ENCODE measurements at places on chromosomes 5 and 9.
A peak's percentile ranks its signal among the peaks of the same experiment; 100 is the strongest.

DNA sequence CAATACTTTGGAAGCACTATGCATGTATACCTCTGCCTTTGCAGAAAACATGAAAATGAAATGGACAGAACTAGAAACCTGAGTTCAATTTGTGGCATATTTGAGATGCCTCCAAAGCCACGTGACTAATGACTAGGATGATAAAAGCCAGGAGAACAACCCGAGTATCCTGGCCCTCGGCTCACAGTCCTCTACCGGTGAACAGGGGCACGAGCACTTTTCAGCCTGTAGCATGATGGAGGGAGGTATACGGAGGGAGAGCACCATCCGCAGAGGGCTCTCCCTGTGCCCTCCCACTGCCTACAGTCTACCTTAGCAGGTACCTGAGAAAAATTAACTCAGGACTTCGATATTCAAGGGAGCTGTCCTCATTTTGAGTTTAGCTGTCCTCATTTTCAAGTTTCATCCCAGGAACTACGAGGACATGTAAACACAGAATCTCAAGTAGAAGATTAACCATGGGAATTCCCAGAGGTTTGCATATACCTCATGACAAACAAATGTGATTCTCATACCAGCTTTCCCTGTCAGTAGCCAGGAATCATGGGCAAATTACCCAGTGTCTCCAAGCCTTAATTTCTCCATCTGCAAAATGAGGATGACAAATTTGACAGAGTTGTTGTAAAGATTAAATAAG lies 249.3 kb downstream of the DNAH5 start:
- no peak for DNase-seq

GRCh38 chr5:388266-389196 lies 54.4 kb upstream of the EXOC3 start:
- DNase-seq: no peak

- DNase-seq: no peak
These were observed 40.0 kb downstream of the GAS1 start for GRCh38 chr9:86907346-86907745.

DNA sequence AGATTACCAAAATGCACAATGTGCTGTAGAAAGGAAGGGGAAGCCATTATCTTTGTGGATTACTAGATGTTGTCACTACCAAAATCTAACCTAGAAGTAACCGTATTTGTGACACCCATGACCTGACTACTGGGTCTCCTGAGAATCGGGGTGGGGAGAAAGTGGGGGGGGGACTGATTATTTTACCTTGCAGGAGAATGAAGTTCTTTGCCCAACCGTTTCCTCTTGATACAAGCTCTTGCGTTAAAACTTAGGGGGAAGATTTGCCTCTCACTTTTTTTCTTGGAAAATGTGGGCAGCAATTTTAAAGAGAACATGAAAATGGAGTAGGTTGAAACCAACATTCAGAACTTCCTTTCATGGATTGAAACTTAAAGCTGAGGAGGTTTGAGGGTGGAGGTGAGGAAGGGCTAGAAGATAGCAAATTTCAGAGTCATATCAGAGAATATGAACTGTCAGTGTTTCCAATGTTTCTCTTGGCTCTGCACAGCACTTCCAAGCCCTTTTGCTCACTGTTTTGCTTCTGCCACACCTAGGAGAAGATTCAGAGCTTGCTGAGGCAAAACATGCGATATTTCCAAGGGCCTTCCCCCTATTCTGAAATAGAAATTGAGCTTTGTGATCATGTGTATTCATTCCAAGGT lies 280.8 kb downstream of the AOPEP start:
- no peak for DNase-seq

GRCh38 chr9:134062461-134063087 lies 5.3 kb downstream of the BRD3 start:
- DNase-seq: no peak

DNA sequence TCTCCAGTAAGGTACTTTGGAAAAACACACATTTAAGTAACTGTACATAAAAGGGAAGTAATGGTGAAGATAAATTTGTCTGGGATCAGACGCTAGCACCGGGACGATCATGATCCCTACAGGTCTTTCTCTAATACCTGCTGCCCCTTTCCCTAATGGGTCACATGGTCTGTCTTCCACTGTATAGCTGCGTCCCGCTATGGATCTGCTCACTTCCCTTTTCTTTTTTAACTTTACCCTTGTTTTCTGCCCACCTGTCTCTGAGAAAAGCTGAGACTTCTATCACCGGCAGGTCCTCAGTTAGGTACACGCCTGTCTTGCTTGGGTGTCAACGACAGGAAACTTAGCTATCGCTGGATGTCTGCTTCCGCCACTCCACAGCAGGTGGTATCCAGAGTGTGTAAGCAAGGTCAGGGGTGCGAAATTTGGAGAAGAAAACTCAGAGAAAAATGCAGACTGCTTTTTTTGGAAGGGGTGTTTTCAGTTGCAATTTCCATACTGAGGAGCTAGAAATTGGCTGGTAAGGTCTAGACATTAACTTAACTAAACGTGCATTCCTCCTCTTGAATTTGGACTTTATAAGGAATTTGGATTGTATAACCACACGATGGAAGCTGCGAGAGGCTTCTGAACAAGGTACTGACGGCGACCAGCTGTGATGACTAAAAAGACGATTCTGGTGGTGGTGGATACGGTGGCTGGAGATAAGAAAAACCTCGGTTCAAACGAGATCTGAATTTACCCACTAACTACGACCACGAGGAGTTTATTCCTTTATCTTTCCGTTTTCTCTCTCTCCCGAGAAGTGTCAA lies 1.1 kb upstream of the ICE1 start:
- DNase-seq: no peak

GRCh38 chr5:9831823-9832222 lies 201.7 kb upstream of the TAS2R1 start:
- DNase-seq: no peak

- DNase-seq: no peak
These were observed 1.3 kb downstream of the SHC3 start for GRCh38 chr9:89177012-89177943.

DNA sequence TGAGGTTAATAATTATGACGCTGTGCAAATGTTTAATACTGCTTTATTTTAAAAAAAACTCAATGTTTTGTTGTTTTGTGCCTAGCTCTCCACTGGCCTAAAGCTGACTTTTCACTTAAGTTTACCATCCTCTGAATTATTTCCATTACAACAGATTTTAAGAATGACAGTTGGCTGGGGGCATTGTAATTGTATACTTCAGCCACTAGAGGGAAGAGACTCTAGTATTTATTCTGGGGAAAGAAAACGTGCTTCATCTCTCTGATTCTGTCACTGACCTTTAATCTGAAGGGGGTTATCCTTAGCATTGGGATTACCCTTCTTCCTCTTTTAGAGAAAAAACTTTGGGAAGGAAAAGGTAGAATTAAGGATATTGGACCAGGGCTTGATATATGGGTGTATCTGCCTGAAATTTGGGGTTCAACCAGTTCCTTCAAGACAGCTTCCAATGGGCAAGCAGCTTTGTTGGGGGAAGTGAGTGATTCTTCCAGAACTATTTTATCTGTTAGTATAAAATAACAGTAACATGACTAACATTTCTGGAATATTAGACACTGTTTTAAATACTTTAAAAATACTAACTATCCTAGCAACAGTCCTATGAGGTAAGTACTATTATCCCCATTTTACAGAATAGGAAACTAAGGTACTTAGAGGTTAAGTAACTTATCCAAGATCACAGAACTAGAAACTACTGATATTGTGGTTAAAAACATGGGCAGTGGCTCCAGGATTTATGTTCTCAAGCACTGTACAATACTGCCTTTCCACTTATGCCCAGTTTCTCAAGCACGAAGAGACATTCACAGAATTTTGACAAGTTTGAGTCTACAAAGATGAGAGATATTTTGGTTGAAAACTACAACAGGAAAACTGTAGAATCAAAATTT lies 208.4 kb downstream of the CD180 start:
- DNase-seq: no peak

- no peak for DNase-seq
These were observed 38.1 kb upstream of the CD180 start for GRCh38 chr5:67234671-67235176.

DNA sequence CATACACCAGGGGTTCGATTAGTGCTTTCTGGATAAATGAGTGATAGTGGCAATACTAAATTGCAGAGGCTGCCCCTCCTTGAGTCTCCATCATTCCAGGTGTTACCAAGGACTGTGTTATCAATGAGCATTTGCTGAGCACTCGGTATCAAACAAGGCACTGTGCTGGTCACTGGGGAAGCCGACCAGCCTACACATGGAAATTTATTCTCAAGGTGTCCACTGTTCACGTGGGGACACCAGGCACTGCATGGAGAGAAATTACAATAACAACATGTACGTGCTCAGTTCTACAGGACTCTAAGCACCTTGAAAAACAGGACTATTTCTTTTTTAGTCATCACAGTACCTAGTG lies 22.2 kb downstream of the RGS3 start:
- DNase-seq: no peak

DNA sequence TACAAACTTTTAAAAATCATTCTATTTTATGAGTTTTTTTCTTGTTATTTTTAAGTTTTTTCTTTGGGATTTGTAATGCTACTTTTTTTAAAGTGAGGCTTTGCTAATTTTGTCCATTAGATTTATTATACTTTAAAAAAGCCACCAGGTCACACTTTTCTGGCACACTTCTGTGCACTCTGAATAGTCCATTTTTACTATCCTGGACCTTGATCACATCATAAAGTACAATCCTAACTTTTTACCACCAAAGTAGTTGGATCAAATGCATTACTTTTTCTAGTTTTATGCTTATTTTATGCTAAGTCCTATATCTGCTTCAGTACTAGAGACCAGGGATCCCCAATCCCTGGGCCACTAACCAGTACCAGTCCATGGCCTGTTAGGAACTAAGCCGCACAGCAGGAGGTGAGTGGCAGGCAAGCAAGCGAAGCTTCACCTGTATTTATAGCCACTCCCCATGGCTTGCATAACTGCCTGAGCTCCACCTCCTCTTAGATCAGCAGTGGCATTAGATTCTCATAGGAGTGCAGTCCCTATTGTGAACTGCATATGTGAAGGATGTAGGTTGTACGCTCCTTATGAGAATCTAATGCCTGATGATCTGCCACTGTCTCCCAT lies 16.0 kb downstream of the FRRS1L start:
- no peak for DNase-seq

DNA sequence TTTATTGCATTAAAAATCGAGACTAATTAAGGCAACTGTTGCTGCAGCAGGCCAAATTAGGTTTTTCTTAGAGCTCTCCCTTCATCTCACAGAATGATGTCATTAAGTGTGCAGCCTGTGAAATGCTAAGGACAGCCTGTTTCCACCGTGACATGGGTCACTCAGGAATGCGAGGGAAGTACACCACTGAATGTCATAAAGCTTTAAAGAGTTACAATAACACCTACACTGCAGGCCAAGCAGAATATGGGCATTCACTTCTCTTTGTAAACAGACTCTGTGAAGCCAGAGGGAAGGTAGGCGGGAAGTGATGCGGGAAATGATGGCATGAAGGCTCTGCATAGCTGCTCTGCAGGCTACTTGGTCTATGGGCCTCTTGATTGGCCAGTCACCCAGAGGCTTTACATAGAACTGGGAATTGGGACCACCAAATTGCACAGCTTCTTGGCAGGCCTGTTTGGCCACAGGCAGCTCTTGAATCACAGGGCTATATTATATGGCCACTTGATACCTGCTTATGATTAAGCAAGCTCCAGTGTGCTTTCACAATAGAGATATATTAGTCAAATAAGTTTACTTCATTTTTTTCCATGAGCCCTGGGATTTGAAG lies 28.4 kb upstream of the AOPEP start:
- no peak for DNase-seq

- DNase-seq: no peak
These were observed 156.2 kb downstream of the RGS3 start for GRCh38 chr9:113619491-113620376.

DNA sequence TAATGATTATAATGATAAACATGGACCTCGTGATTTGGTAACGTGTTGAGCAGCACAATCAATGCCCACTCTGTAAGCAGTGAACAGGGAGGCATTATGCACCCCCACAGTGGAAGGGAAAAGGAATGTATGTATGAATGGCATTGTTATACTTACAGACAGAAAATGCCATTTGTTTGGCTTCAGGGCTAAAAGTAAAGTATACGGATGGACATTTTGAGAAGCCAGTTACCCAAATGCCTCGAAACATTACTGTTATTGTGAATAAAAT lies 260.2 kb upstream of the PPP1R2B start:
- DNase-seq: no peak

GRCh38 chr5:154179846-154180710 lies 10.5 kb upstream of the GALNT10 start:
- DNase-seq: peak; percentile 29

- DNase-seq: no peak
These were observed 24.9 kb downstream of the SYK start for GRCh38 chr9:90826326-90827020.

GRCh38 chr9:72362680-72363139 lies 2.3 kb downstream of the ZFAND5 start:
- peak; percentile 17 for DNase-seq

DNA sequence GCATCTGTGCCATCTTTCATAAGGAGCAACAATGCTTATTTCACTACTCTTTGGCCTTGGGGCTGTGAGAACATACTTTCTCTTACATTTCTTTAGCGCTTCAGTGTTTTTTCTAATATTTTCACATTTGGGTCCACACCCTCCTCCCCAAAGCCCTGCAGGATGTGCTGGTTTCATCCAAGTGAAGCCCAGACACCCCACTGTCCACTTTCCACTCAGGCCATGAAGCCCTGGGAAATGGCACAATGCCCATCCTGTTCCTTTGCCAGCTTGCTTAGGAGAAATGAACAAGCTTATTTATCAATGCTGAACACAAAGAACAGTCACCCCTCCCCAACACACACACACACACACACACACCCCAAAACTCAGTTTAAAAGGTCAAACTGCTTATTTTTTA lies 17.3 kb upstream of the TMOD1 start:
- DNase-seq: no peak

GRCh38 chr9:27408001-27408400 lies 111.1 kb upstream of the EQTN start:
- DNase-seq: no peak

- no peak for DNase-seq
These were observed 139.8 kb downstream of the APBA1 start for GRCh38 chr9:69532396-69532795.

DNA sequence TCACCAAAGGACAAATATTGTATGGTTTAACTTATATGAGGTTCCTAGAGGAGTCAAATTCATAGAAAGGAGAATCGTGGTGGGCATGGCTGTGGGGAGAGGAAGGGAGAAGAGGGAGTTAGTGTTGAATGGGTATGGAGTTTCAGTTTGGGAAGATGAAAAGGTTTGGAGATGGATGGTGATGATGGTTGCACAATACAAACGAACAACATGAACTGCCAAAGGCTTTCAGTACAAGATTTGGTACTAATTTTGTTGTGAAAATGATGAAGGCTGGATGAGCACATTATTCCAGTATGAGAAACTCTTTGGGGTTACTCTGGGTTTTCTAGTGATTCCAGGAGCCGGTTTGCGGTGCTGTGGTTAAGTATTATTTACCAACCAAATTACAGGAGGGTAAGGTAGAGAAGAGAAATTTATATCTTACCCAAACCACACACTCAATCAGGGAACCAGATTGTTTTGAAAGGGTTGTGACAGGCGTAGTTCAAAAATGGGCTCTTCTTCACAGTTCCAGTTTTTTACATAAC lies 112.0 kb upstream of the TBC1D2 start:
- no peak for DNase-seq

GRCh38 chr5:159133041-159133741 lies 33.5 kb upstream of the EBF1 start:
- no peak for DNase-seq
